ENCODE measurements at places on chromosomes 12 and 14. TPM values are rescaled to one million over a fixed set of nuclear protein-coding genes. Genes with fewer than 3 reads are reported as not detected.

The SDR39U1 gene
- 18.8 TPM for total RNA-seq

The TAS2R43 gene
- total RNA-seq = 2.2 TPM

The REM2 gene
- 0.13 TPM for total RNA-seq

The GPR137C gene
- total RNA-seq = 1.8 TPM

The GZMH gene
- 0.40 TPM for total RNA-seq

The KNTC1 gene
- 20.6 TPM for total RNA-seq

The CTDSP2 gene
- total RNA-seq = 94.3 TPM

The VASH1 gene
- 18.6 TPM for total RNA-seq

The MRPL52 gene
- total RNA-seq = 69.2 TPM

The DHRS1 gene
- total RNA-seq = 6.9 TPM

The HECTD4 gene
- 32.1 TPM for total RNA-seq

The FGF6 gene
- 24.7 TPM for total RNA-seq

The LRCOL1 gene
- total RNA-seq = 0.13 TPM

The POTEM gene
- total RNA-seq = not detected

The KCNJ8 gene
- 38.7 TPM for total RNA-seq

The SYNE3 gene
- total RNA-seq = 14.5 TPM

The CACNA1C gene
- 3.6 TPM for total RNA-seq

The TUNAR gene
- total RNA-seq = 0.18 TPM

Measured in muscle of leg (tissue), 16 donors.